DMS 273 treated with DMSO at 0.1 percent for 48 hours (cell line): ENCODE measurements at places on chromosomes 7 and 10.

GRCh38 chr7:150370612-150371071 is 2.0 kb downstream of the REPIN1 start:
- no peak for DNase-seq

DNA sequence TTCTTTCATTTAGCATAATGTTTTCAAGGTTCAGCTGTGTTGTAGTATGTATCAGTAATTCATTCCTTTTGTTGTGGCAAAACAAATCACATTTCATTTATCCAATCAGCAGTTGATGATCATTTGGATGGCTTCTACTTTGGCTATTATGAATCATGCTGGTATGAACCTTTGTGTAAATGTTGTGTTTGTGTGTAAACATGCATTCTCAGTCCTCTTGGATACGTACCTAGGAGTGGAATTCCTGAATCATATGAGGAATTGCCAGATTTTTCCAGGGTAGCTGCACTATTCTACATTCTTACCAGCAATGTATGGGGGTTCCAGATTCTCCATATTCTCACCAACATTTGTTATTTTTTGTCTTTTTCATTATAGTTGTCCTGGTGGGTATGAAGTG is 578.5 kb upstream of the MKI67 start:
- no peak for DNase-seq

DNA sequence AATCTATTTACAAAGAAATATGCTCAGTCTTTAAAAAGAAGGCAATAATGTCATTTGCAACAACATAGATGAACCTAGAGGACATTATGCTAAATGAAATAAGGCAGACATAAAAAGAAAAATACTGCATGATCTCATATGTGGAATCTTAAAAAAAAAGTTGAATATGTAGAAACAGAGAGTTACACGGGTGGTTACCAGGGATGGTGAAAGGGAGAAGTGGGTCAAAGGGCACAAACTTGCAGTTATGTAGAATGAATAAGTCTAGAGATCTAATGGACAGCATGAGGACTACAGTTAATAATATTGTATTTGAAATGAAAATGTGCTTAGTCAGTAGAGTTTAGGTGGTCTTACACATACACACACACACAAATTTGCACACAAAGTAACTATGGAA is 88.2 kb upstream of the CCDC71L start:
- DNase-seq = no peak

- no peak for DNase-seq
These were observed 614 bp upstream of the IFIT2 start for GRCh38 chr10:89301232-89301631.

- no peak for DNase-seq
These were observed 295.3 kb upstream of the PRKCQ start for GRCh38 chr10:6875269-6875865.

GRCh38 chr7:17467386-17467945 is 169.0 kb downstream of the AHR start:
- no peak for DNase-seq
